ENCODE measurements at places on chromosomes 7 and 10.

- no peak for DNase-seq
Observed at GRCh38 chr7:29980151-29980550, 9.4 kb downstream of the SCRN1 start.

- no peak for DNase-seq
Observed at GRCh38 chr7:1535701-1536454, 5.4 kb downstream of the MAFK start.

- no peak for DNase-seq
Observed at GRCh38 chr7:73828972-73829371, 1.8 kb upstream of the CLDN4 start.

DNA sequence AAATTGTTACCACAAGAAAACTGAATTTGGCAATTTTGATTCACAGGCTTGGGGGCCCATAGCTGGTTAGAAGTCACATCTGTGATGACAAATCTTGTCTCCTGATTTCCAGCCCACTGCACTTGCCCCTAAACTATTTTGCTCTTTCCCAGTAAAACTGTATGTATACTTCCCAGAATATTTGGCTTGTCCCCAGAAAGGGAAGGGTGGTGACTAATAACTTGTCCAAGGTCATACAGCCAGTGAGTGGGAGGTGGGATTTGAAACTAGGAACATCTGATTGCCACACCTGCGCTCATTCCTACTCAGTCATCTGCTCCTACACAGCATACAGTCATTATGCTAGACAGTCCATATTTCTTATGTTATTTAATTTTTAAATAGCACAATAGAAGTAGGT, 304.5 kb downstream of the SDHAF3 start:
- DNase-seq = no peak

DNA sequence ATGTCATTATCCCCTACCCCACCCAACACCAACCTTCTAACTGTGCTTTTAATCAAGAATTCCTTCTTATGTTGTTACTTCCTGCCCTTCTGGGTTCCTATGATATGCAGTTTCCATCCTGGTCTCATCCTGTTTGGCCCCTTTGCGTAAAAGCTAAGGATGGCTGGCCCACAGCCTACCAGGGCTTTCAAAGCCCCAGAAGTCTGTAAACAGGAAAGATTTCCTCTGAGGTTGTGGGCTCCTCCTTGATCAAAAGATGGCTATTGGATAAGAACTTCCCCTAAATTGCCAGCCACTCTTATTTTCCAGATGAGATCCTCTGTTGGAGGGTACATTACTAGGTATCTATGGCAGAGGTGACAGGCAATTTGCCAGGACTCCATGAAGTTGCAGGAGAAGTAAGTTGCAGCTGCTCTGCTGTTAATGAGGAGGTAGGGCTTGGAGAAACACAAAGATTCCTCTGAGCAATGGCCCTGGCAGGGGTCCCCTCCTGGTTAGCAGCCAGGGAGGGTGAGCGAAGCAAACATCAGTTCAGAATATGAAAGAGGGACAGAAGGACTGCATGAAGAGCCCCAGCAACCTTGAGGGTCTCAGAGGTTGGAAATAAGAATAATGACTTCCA, 32.1 kb downstream of the NRP1 start:
- DNase-seq = no peak
